ENCODE measurements at places on chromosomes 2 and 18. TPM values are rescaled to one million over a fixed set of nuclear protein-coding genes. Genes with fewer than 3 reads are reported as not detected.

The LCT gene
- total RNA-seq = not detected

DNA sequence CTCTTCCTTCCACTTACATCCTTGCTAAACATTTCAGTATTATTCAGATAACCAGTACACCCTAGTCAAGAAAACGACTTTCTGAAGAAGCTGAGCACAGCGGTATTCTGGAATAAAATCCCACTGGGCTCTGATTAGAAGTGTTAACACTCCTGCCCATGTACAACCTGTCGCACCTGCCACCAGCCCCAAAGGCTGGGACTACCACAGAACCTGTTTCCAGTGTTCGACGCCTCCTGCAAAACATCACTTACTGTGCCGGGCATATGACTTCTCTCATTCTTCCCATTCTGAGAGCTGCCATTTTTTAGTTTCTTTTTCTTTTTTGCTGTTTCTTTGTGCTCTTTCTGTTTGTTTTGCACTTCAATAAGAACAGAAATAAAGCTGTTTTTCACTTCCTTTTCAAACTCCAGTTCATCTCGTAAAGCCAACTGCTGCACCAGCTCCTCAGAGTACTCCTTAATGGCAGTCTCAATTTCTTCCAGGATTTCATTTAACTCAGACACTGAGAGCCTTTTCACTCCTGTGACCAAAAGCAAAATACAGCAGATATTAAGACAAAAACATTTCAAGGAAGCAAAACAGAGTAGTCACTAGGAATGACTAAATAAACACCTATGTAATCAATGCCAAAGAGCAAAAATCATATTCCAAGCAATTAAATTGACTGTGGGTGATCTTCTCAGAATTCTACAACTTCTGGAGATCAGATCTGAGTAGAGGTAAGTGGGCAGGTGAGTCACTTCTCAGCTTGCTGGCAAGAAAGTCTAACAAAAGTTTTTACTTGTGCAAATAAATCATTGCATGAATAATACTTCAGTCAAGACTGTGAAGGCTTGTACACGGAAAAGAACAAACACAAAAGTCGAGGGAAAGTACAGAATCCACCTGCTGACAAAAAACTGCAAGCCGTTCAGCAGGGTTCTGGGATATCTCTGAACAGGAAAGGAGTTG is 19.3 kb downstream of the FEZ2 start:
- DNase-seq = no peak

The TUBA3E gene
- not detected for total RNA-seq

GRCh38 chr2:84946204-84947009 is 24.6 kb upstream of the KCMF1 start:
- DNase-seq = peak; percentile 90

GRCh38 chr2:3683748-3684454 is 19.5 kb upstream of the DCDC2C start:
- no peak for DNase-seq

The SP140 gene
- 3.6 TPM for total RNA-seq

GRCh38 chr18:376311-376710 is 108.5 kb upstream of the THOC1 start:
- no peak for DNase-seq

GRCh38 chr18:28018351-28018750 is 158.6 kb downstream of the CDH2 start:
- no peak for DNase-seq

The VIT gene
- not detected for total RNA-seq

DNA sequence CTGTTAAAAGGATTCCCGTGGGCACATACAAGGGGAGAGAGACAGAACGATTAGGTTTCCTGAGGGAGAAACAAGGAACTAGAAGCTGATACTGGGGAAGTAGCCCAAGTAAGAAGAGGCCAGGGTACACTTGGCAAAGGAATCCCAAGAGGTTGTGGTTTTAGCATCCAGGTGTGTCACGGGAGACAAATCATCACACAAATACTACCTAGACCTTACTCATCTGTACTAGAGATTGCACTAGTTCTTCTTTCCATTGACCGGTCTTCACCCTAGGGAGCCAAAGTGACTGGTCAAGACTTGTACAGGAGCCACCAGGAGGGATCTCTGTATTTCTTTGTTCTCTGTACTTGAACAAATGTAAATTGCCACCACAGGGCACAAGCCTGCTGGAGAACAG is 14.2 kb upstream of the NR4A2 start:
- no peak for DNase-seq

The SPEG gene
- 9.9 TPM for total RNA-seq

DNA sequence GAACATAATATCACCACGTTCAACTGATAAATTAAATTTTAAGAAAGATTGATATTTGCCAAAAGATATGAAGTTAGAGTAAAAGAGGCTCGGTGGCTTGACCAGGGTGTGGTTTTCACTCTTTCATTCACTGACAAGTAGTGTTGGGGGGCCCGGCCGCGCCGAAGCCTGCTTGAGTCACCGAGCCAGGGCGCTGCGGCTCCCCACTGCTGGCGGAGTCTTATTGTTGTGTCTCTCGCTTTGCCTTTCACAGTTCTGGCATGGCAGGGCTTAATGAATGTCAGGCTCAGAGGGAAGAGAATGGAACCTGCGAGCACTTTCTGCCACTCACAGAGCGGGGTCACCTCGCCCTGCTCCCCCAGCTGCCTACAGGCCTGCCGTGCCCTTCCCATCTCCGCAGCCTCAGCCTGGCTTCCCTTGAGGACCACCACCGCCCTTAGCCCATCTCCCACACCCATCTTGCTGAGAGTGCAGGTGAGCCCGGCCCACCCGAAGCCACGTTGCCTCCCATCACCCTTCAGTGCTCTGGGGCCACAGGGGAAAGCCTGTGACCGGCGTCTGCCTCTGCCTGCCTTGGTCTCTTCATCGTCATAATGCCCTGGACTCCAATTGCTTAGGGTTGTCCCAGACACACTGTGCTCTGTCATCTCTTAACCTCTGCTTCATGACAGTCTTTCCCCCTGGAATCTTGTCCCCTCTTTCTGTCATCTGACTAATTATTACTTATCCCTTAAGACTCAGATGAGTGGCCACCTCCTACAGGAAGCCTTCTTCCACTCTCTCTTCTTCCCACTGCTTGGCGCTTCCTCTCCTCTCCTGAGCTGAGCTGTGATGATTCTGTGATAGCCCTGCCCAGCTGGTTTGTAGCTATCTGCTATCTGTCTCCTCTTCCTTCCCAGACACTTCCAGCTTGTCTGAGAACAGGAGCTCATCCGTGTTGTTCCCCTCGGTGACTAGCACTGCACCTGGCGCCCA is 142.5 kb downstream of the FAM210A start:
- DNase-seq = no peak

DNA sequence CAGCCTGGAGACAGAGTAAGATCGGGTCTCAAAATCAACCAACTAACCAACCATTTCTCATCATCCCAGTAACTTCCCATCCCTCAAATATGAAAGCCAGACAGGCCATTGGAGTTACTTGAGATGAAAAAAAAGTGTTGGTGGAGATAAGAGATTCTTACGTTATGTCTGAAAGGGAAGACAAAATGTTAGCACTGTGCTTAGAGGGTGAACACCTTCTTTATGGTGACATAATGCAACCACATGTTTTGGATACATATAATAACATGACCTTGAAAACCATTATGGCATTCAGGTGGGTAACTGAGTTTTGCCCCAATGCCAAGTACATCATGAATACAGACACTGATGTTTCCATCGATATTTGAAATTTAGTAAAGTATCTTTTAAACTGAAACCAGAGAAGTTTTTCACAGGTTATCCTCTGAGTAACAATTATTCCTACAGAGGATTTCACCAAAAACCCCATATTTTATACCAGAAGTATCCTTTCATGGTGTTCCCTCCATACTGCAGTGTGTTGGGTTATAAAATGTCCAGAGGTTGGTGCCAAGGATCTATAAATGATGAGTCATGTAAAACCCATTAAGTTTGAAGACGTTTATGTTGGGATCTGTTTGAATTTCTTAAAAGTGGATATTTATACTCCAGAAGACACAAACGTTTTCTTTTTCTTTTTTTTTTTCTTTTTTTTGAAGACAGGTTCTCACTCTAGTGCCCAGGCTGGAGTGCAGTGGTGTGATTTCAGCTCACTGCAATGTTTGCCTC is 45.5 kb downstream of the AAK1 start:
- DNase-seq = no peak

DNA sequence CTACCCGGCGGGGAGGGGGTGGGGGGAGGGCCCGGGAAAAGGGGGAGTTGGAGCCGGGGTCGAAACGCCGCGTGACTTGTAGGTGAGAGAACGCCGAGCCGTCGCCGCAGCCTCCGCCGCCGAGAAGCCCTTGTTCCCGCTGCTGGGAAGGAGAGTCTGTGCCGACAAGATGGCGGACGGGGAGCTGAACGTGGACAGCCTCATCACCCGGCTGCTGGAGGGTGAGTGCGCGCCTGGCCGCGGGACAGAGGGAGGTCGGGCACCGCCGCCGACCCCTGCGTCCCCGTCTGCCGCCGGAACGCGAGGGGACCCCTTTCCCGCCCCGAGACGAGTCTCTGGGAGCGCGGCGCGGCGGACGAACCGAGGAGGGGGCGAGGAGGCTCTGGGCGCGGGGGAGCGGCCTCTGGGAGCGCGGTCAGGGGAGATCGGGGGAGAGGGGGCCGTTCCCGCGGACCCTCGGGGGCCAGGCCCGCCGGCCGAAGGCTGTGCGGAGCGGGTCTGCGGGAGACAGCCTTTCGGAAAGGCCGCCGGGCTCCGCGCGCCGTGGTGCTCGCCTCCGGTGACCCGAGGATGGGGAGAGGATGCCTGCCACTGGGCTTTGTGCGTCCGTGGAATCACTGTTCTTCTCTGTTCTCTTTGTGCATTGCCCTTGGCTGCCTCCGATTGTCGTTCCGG is 463 bp downstream of the PPP1CB start:
- no peak for DNase-seq

DNA sequence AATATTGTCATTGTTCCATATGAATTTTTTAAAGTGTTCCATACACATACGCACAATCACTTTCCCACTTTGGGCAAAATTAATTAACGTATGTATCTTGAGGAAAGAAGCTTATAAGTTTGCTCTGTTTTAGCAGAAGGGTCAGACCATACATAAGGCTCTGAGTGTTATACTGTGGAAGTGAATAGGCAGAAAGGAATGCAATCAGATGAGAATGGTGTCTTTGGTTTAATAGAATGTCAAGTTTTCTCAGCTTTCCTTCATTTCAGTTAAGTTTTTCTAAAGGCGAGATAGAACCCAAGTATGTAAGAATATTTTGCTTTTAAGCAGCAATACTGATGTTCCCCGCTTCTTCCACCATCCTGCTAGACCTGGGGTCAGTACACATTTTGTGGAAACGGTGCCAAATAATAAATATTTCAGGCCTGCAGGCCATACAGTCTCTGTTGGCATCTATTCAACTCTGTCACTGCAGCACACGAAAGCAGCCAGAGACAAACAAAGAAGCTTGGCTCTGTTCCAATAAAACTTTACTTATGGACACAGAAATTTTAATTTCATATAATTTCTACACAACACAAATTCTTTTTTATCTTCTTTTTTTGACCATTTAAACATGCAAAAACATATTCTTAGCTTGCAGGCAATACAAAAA is 100.6 kb downstream of the UPP2 start:
- no peak for DNase-seq

- DNase-seq = no peak
These were observed 290.2 kb upstream of the PARD3B start for GRCh38 chr2:204255071-204255470.

GRCh38 chr2:159160954-159161353 is 125.5 kb downstream of the WDSUB1 start:
- DNase-seq = no peak

The TFCP2L1 gene
- total RNA-seq = 5.9 TPM

DNA sequence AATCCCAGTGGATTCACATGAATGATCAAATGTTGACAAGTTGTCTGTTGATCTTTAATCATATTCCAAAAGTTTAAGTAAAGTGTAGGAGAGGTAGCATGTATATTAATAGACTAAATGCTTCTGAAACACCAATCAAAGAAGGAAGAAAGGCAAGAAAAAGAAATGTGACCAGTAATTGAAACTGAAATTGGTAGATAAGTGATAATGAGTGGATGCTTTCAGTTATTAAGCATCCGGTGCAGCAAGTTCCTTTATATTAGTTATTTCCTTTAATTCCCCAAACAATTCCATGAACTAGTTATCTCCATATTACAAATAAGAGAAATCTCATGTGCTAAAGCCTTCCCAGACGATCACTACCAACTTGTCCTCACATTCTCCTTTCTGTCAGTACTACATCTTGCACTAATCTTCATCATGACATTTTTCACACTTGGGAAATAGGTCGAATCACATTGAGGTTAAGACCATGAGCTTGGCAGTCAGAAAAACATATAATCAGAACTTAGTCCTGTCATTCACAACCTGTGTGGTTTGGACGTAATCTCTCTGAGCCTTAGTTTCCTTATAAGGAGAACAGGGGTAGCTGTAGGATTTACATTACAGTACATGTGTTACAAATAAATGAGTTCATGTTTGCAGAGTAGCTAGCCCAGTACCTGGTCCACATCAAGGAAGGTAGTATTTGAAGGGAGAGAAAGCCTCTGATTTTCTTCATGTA is 182.1 kb downstream of the NOL4 start:
- DNase-seq = no peak
